Stimulated activated CD4-positive, alpha-beta T cell treated with anti-CD3 and anti-CD28 coated beads, Interleukin-15, amount 100 ng/mL, for 24 hours (primary cell): ENCODE measurements at places on chromosomes 1 and 21.
A peak's percentile ranks its signal among the peaks of the same experiment; 100 is the strongest.

- no peak for DNase-seq
Measured at GRCh38 chr1:212514782-212515181, 82.1 kb downstream of the NENF start.

GRCh38 chr1:119318466-119319309 lies 49.9 kb upstream of the HAO2 start:
- no peak for DNase-seq

DNA sequence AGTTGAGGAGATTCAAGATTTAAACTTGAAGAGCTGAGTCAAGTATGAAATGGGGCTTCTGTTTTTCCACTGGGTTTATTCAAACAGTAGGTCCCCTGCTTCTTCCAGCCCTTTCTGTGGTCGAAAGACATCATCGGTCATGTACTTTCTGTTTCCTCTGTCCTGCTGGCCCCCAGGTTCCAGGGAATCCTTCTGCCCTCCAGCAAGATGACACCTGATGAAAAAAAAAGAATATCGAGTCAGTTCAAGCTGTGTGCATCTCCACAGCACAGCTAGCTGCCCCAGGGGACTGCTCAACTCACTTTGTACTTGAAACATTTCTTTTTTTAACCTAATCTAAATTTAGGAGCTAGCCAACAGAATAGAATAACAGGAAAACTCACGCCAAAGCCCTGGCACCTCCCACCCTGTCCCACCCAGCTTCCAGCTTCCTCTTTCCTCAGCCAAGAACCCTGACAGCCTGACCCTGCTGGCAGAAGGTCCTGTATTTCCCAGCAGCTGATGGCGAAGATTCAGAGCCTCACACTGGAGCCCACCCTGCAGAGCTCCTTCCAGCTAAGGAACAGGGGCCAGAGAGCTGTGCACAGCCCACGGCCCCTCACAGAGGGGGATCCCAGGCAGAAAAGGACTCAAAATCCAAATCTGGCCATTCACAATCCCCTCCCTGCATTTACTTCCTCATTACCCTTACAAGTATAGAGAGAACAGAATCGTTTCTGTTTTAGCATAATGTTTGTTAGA lies 176.5 kb downstream of the PSMG1 start:
- DNase-seq, result no peak

DNA sequence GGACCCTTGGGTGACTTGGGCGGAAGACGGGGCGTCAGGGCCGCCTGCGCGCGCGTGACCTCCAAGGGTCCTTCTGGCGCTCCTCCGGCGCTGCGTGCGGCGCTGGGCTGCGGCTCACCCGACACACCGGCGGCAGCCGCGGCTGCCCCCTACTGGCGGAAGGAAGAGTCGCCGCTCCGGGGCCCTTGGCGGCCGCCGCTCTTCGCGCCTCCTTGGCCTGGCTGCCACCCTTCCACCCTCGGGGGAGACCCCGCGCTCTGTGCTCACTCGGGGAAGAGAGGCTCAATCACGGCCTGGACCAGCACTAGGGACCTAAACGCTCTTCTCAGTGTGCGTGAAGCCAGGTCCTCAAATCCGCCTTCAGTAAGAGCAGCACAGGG lies 89.7 kb downstream of the DMRTA2 start:
- DNase-seq, result peak; percentile 76

DNA sequence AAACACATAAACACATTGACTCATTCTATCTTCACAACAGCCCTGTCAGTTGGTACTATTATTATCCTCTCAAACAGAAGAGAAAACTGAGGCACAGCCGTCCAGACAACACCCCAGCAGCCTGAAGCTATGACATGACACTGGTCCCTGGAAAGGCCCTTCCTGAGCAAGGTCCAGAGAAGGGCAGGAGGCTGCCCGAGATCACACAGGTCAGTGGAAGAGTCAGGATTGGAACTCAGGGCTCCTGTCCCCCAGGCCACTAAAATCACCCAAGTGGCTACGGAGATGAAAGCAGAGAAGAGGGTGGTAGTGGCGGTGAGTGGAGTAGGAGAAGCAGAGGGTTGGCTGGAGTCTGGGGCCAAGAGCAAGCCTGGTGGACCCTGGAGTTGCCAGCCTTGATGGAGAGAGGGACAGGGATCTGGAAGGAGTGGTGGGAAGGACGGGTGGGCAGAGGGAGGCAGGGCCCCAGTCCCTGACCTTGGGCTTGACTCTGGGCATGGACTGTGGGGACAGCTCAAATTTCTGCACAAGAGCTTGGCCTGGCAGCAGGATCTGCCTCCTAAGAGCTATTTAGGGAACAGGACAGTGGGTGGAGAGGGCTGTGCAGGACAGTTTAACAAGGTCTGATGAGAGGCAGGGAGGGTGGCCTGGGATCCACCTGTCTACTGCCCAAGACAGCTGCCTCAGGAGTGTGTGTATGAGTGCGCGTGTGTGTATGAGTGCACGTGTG lies 15.8 kb downstream of the MYOM3 start:
- DNase-seq, result no peak

GRCh38 chr1:19514391-19514831 lies 29.1 kb upstream of the CAPZB start:
- no peak for DNase-seq

DNA sequence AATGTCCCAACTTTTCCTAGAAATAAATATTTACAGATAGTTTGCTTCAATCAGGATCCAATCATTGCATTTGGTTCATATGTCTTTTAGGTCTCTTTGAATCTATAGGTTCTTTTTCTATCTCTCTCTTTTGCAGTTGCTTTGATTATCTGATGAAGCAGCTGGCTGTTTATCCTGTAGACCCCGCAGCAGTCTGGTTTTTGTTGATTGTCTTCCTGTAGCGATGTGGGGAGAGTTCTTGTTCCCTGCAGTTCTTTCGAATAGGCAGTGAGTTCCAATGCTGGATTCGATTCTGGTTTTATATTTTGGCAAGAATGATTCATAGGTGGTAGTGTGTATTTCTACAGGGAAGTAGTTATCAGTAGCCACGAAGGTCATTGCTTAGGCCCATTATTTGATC lies 7.4 kb upstream of the MIXL1 start:
- DNase-seq, result no peak

- DNase-seq, result no peak
Measured at GRCh38 chr1:112251766-112252506, 144.1 kb upstream of the CTTNBP2NL start.

DNA sequence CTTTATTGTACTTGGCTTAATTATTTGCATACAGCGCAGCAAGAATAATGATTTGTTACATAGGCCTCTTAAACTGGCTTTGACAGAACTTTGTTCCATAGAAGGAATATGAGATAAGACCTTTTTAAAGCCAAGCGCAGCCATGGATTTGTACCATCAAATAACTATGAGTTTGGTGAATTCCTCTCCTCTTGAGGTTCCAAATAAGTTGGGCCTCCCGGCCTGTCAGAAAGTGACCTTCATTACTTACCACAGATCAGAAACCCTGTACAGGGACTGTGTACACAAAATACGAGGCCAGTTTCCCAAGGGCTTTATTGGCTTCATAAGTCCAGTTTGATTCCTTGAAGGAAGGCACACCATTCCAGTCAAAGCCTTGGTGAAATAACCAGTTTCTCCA lies 21.8 kb upstream of the HSD3B1 start:
- DNase-seq, result no peak

DNA sequence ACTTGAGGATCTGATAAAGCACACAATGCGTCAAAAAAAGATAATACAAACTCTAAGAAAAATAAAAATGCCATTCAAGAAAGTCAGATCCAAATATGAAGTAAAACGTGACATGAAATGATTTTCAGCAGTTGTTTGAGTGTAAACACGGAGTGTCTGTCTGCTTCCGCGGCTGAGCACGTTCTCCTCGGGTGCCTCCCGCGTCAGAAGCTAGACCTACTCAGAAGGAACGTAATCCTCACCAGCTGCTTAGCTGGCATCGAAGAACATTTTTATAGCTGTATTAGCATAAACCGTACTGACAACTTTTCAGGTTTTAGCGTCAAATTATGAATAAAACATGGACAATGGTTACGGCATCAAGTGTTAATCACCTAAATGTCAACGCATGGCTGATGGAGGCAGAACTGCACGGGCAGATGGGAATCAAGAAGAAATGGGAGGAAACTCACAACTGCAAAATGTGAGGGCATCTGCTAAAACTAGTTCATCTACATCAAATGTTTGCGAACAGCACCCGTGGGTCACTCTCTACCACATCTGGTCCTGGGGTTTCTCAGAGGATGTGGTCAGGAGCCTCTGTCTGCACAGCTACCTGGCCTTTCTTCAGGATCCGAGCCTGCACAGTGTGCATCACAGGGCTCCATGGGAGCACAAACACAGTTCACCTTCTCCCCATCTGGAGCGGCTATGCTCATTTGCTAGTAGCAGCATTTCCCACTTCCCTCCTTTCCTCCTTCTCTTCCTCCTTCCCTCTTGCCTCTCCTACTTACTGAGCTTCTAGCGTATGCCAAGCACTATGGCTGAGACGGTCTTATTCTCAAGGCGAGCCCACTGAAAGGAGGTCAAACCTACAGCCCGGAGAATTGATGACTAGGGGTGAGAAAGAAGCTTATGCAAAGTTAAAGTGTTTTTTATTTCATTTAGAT lies 40.0 kb downstream of the RCAN1 start:
- no peak for DNase-seq

DNA sequence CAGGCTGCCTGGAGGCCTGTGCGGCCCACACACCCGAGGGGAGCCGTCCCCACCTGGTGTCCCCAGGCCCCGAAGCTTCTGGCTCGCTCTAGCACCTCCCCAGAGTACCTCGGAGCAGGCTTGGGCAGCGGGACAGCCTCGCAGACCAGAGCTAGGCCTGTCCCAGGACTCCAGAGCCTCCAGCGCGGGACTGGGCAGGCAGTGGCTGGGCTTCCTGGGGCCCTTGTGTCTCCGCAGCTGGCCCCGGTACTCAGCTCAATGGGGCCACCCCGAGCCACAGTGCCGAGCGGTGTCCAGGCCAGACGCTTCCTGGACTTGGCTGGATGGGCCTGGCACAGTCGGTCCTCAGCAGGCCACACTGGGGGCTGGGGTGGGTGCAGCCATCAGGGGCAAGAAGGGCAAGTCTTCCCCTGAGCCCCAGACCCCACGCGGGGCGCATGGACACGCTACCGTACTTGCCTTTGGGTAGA lies 4.9 kb downstream of the SCNN1D start:
- DNase-seq, result no peak

DNA sequence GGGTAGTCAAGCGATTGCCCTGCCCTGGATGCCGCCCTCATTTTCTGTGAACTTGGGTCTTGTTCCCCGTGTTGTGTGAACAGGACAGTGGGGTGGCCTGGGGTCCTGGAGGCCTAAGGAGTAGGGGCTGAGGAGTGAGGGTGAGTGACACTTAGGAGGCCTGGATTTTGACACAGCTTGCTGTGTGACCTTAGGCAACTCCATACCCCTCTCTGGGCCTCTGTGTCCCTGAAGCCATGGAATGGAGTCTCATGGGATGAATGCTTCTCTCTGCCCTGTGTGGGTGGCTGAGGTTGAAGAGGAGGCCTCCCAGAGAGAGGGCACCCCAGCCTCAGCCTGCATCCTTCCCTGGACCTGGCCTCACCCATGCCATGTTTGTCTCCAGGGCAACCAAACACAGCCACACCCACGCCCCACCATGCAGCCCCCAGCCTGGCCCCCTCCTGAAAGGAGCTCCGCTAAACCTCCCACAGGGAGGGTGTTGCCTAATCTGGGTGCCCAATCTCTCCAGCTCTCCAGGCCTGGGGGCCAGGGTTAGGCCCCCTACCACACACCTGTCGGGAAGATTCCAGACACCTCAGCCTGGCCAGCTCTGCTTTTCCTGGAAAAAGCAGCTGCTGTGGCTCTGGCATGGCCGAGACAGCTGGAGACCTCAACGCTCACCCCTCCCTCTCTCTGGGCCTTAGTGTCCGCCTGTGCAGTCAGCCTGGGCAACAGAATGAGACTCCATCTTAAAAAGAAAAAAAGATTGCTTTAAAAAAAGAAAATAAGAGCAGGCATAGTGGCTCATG lies 9.9 kb downstream of the MYOM3 start:
- DNase-seq, result no peak

DNA sequence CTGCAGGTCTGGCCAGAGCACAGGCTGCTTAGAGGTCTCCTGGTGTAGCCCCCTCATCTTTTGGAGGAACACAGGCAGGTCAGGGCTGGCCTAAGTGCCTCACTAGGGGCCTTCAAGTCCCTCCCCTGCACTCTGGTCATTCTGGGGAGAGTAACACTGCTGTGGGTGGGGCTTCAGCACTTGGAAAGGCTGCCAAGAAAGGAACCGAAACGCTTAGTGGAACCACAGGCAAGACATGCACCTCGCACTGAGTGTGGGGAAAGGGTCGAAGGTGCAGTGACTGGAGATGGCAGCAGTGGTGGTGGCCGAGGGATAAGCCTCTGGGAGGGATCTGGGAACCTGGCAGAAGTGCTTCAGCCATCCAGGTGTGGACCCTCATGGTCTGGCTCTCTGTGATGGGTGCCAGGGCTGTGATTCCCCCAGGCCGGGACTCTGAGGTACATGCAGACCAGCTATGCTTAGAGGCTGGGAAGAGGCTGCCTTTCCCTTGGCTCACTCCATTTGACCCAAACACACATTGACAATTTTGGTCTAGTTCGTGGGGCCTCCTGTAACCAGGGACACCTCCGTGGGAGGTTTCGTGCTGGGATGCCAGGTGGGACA lies 182.9 kb upstream of the CSF3R start:
- no peak for DNase-seq
